ENCODE measurements at places on chromosomes 5 and 9.

- DNase-seq = no peak
Measured at GRCh38 chr5:38576442-38576841, 20.0 kb upstream of the LIFR start.

DNA sequence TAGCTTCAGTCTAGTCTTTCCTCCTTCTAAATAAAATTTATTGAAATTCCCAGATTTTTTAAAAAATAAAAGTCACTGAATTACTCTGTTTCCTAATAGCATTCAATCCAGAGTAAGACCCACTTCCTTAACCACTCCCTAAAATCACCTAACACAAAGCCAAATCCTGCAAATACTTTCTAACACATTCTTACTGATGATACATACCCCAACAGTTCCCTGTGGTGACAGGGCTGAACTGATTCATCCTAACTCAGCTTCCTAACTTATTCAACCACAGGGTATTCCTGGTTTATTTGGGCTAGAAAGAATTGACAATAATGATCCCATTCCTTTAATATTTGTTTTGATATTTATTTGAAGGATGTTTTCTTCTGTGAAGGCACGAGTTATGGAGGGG is 40.7 kb upstream of the ZNF300 start:
- peak; percentile 20 for DNase-seq

- DNase-seq = peak; percentile 1
Measured at GRCh38 chr5:18113721-18114120, 479.5 kb downstream of the TAF11L14 start.

DNA sequence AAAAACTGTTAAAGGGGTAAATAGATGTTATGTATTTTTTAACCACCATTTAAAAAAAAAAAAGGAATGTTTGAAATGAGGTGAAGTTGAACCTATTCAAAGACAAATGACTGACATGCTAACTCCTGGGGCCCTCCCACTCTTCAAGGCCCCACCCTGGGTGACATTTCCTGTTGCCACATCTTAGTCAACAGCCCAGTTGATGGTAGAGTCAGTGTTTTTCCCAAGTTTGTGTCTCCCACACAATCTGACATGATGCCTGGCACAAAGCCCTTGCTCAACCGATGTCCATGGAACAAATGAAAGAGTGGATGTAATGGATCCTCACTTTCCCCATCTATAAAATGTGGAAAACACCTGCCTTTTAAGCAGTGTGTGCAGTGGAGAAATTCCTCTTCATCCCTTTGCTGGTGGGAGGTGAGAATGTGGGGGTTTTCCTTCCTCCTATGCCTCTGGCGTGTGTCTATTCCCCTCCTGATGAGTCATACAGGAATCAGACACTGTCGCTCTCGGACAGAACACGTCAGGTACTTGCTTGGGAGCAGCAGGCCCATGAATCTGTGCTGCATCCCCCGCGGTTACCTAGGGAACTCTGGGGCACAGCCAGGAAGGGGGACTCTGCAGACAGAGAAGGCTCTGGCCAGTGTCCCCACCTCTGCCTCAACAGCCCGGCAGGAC is 13.7 kb upstream of the ADRA1B start:
- DNase-seq = peak; percentile 46

GRCh38 chr9:92359394-92359995 is 33.7 kb downstream of the CENPP start:
- DNase-seq = no peak

Measured in non-pigmented ciliary epithelial cell (primary cell).